Heart left ventricle (tissue), 16 donors: ENCODE measurements at places on chromosomes 7 and 10. TPM values are rescaled to one million over a fixed set of nuclear protein-coding genes. Genes with fewer than 3 reads are reported as not detected.

The GDF2 gene
- not detected for polyA plus RNA-seq

The GLCCI1 gene
- 1.9 TPM for polyA plus RNA-seq

DNA sequence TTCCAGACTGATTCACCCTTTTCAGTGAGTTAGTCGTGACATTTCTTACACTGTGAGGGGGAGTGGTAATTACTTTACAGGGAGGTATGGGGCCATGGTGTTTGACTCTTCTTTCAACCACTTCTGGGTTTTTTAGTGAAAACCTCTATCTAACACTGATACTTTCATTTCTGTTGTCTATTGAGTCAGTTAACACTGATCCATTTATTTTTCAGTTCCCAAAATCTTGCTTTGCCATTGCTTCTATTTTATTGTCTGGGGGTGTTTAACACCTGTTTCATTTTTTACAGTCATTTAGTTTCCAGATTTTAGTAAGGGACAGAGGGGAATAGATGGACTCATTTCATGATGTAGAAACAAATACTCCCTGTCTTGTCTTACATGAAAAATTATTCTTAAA is 61.5 kb downstream of the HELLS start:
- H3K4me1 ChIP-seq: no peaks in the 10 kb centered on the region
- H3K4me3 ChIP-seq: no peak overlapping the region
- no peak for DNase-seq
- H3K36me3 ChIP-seq: no peaks in the 10 kb centered on the region
- no peak overlapping the region for H3K27ac ChIP-seq
- no peaks in the 10 kb centered on the region for H3K27me3 ChIP-seq

GRCh38 chr7:82234457-82235049 is 209.0 kb downstream of the CACNA2D1 start:
- H3K27ac ChIP-seq: no peak overlapping the region
- H3K4me3 ChIP-seq: no peak overlapping the region
- no peaks in the 10 kb centered on the region for H3K36me3 ChIP-seq
- H3K4me1 ChIP-seq: peaks cover 6% of the 10 kb centered on the region

GRCh38 chr7:136953386-136953785 is 84.9 kb downstream of the CHRM2 start:
- H3K4me3 ChIP-seq: no peak overlapping the region
- H3K27ac ChIP-seq: no peak overlapping the region
- H3K36me3 ChIP-seq: peaks cover 5% of the 10 kb centered on the region
- no peaks in the 10 kb centered on the region for H3K27me3 ChIP-seq
- DNase-seq: no peak
- H3K4me1 ChIP-seq: no peaks in the 10 kb centered on the region

- no peak overlapping the region for H3K27ac ChIP-seq
- H3K27me3 ChIP-seq: no peaks in the 10 kb centered on the region
- no peak overlapping the region for H3K4me3 ChIP-seq
Observed at GRCh38 chr7:158368449-158368848, 219.2 kb downstream of the PTPRN2 start.

DNA sequence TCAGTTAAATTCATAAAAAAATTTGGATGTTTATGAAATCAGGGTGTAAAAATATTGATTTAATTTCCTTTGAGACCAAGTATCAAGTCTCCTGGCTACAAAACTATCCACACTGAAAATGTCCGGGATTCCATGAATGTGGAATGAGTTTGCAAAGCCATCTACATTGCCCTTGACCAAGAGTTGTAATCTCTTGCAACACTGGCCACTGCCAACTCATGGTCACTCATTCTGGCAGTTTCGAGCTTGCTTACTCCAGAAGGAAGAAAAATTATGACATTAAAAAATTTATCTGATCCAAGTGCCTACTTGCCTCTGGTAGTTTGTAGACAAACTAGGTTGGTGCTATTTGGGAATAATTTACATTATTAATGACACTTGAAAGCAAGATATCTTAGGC is 84.2 kb downstream of the NPY start:
- H3K36me3 ChIP-seq: no peaks in the 10 kb centered on the region
- no peak overlapping the region for H3K27ac ChIP-seq
- DNase-seq: no peak
- no peaks in the 10 kb centered on the region for H3K27me3 ChIP-seq
- no peak overlapping the region for H3K4me3 ChIP-seq

DNA sequence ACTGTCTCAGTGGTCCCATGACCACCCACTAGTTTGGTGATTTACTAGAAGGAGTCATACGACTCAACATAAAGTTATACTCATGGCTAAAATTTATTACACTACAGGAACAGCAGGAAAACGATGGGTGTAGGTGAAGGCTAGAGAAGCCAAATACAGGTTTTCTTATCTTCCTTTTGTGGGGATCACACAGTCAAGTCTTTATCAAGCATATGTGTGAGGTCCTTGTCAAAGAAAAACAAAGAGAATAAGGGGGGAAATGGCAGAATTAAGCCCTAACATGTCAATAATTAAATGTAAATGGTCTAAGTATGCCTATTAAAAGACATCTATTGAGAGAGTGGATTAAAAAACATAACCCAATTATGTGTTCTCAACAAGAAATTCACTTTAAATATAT is 47.8 kb upstream of the UBN2 start:
- H3K36me3 ChIP-seq: no peaks in the 10 kb centered on the region
- no peak overlapping the region for H3K4me3 ChIP-seq
- H3K4me1 ChIP-seq: no peaks in the 10 kb centered on the region
- H3K27ac ChIP-seq: no peak overlapping the region
- H3K27me3 ChIP-seq: no peaks in the 10 kb centered on the region

- no peak overlapping the region for H3K4me3 ChIP-seq
- no peaks in the 10 kb centered on the region for H3K27me3 ChIP-seq
- no peaks in the 10 kb centered on the region for H3K4me1 ChIP-seq
- no peak overlapping the region for H3K27ac ChIP-seq
- no peak for DNase-seq
Observed at GRCh38 chr10:1961989-1962388, 224.7 kb upstream of the ADARB2 start.

GRCh38 chr7:38476764-38477163 is 154.4 kb downstream of the AMPH start:
- H3K27me3 ChIP-seq: no peaks in the 10 kb centered on the region
- DNase-seq: no peak
- H3K36me3 ChIP-seq: no peaks in the 10 kb centered on the region
- no peak overlapping the region for H3K4me3 ChIP-seq
- no peaks in the 10 kb centered on the region for H3K4me1 ChIP-seq
- no peak overlapping the region for H3K27ac ChIP-seq
